ENCODE measurements at places on chromosomes 2 and 18.

- DNase-seq = no peak
These were observed 79.1 kb downstream of the FIGN start for GRCh38 chr2:163656622-163657280.

- no peak for DNase-seq
These were observed 200.4 kb downstream of the MEMO1 start for GRCh38 chr2:31810200-31810917.

- peak; percentile 33 for DNase-seq
These were observed 597 bp upstream of the TEKT4 start for GRCh38 chr2:94870440-94871225.

- no peak for DNase-seq
These were observed 52.6 kb downstream of the ACKR3 start for GRCh38 chr2:236622201-236622600.

GRCh38 chr18:60247103-60247502 is 125.5 kb downstream of the MC4R start:
- DNase-seq = no peak

DNA sequence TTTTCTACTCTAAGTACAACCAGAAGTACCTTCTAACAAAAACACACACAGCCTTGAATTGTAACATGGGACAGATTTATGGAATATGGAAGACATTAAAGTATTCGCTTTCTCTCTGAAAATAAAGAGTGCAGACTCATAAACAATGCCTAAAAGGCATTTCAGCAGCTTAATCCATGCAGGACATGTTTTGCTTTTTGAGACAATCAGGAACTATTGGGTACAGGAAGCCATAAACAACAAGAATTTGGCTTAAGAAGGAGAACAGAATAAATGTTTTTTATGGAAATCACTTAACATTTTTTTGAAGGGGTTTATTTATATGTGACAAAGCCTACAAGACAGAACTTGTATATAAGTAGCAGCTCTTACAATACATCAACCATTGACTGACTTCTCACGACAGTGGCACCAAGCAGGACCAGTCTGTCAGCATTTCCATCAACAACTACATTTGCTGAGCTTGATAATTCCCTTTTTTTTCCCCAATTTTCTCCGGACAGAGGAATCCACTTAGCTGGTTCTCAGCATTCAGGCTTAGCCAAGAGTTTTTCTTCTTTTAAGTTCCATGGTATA is 140.1 kb downstream of the EXOC6B start:
- DNase-seq = no peak

GRCh38 chr2:189305291-189305943 is 125.9 kb upstream of the COL5A2 start:
- no peak for DNase-seq

DNA sequence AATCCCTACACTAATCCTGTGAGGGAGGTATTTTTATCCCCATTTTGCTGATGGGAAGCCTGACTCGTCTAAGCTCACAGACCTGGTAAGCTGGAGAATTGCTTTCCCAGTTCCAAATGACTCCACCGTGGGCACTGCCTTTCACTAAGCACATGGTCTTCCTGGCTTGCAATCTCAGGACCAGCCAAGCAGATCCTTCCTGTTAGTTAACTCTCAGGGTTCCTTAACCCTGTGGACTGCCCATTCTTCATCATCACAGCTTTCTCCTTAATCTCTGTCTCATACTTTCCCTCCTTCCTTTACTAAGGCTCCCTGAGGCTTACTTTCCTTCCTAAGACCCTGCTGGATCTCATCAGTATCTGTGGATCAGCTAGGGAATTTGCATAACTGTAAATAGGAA is 122.2 kb upstream of the ZEB2 start:
- no peak for DNase-seq

DNA sequence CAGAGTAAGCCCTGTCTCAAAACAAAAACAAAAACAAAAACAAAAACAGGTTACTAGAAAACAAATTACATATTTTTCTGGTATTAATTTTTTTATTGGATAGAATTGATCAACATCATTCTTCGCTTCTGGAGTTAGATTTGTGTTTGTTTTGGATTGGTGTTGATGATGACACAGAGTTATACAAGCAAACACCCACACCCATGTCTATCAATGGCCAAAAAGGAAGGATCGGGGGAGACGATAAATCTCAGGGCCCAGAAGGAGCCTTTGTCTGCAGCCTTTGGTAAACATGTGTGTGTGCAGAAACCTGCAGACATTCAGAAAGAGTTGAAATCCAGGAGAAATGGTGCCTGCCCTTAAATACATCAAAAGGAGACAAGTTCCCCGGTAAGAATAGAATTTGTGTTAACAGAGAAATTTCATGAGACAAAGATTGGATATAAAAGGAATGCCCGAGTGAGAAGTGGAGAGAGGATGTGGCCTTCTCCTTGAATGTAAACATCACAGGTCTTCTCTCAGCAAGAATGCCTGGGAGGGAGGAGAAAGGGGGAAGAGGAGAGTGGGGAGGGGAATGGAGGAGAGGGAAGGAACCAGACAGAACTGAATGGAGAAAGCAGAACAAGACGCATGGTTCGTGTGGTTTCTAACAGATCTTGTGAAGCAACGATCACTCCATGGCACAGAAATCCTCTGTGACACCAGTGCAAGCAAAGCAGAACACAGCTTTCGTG is 40.4 kb upstream of the TMEM178A start:
- no peak for DNase-seq

GRCh38 chr2:62931536-62931935 is 119.1 kb upstream of the OTX1 start:
- no peak for DNase-seq

DNA sequence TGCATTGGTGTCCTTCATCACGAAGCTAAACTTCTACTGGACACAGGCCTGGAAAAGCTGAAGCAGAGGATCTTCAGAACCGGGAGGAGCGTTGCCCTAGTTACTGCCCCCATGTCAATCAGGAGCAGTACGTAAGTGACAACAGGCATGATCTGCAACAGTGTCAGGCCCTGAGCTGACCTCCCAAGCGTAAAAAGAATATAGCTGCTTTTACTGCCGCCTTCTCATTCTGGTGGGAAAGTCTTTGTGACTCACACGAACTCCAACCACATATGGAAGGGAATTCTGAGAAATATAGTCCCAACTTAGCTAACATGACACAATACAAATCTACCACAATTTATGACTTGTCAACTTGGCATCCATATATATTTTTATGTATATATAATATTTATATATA is 1007.7 kb upstream of the CDH2 start:
- DNase-seq = no peak

DNA sequence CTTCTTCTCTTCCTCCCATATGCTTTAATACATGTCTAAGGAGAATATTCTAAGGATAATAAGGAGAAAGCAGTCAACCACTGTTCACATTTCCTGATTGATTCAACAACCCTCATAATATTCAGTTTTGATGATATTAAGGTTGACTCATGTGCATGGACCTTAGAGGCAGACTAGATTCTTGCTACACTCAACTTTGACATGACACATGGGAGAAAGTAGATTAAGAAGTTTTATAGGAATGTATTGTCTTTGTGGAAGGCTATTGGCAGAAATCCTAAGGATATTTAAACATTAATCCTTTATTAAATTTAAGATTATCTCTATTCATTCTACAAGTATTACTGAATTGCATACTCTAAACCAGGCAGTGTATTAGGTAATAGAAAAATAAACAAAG is 309.1 kb upstream of the CYRIA start:
- no peak for DNase-seq

- no peak for DNase-seq
These were observed 55.5 kb downstream of the ARHGAP28 start for GRCh38 chr18:6785001-6785400.

GRCh38 chr2:145596416-145596815 is 1076.5 kb upstream of the ZEB2 start:
- DNase-seq = no peak

DNA sequence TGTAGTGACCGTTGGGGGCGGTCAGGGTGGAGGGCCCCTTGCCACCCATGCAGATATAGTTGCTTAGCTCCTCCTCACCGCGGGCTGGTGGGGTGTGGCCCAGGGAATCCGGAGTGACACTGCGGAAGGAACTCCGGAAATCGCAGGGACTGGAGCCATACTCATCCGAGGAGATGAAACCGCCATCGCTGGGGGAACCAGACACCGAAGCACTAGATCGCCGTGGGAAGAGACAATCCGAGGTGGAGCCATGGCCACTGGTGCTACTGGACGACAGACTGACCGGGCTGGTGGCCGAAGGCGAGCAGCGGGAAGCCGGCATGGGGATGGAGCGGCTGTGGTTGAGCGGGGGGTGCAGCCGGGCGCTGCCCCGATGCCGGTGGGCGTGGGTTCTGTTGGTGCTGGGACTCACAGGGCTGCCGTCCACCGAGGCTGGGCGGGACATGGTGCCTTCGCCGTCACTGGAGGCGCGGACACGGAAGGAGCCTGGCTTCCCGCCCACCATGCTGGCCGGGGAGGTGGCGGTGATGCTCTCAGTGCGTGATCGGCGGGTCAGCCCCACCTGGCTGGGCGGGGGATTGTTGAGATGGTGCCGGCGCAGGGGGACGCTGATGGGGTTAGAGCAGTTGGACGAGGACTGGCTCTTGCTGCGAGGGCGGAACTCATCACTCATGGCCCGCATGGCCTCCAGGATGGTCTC is 2.2 kb downstream of the IRS1 start:
- DNase-seq = peak; percentile 59

DNA sequence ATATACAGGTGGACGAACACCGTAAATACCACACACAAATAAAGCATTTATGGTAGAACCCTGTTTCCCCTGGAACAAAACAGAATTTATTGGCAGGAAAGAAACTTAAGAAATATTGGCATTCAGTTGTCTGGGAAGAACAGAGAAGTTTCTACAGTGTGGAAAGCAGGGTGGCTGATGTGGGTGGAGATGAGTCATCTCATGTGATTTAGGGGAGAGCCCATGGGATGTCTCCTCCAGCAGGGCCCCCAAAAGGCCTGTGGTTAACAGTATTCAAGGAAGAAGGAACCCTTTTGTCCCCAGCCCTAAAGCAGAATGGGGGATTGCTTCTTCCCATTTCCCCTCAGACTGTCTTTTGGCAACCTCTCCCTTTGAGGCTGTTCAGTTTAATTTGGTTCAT is 24.2 kb downstream of the SIX3 start:
- DNase-seq = no peak

DNA sequence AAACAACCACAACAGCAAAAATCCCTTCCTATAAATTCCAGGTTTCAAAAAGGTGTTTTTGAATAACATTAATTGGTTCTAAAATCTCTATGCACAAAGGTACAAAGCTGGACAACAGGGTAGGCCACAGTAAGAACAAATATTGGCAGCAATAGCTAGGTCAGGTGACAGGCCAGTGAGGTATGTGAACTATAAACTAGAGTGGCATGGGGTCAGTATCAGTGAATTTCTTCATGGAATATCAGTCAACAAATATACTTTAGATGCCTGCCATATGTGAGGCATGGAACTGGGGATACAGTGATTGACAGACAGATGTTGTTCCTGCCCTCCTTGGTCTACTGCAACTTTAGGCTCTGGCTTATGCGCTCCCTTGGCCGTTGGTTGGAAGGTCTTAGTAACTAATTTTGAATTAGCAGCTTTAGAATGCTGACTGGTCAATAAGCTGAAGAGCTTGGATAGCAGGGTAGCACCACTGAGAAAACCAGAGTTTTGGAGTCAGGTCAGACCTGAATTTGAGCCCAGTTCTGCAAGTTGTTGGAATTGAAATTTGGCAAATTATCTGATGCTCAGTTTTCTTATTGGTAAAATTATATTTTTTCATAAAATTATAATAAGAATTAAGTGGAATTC is 2.3 kb upstream of the EPC2 start:
- no peak for DNase-seq

- no peak for DNase-seq
These were observed 34.8 kb upstream of the MGAT5 start for GRCh38 chr2:134218930-134219658.

- DNase-seq = no peak
These were observed 111.5 kb downstream of the MEP1B start for GRCh38 chr18:32301361-32301760.

DNA sequence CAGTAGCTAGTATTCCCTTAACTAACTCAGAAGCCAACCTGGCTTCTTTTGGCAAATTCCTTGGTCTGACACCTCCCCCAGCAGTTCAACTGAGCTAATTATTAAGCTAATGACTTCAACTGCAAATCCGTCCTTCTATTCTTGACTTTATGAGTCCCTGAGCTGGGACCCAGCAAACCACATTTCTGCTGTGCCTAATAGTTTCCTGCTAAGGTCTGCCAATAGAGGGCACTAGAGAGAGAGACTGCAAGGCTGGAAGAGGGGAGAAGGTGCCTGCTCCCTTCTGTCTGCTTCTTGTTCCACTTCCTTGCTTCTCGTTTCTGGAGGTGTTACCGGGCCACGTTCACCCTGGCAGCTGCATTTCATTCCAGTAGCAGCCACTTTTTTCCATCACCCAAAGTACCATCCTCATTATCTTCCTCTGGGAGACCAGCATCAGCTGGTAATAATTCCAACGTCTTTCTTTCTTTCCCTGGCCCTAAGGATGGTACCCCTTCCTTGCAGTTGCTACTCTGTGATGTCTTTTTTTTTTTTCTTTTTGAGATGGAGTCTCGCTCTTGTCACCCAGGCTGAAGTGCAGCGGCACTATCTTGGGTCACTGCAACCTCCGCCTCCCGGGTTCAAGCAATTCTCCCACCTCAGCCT is 352.0 kb downstream of the TNS1 start:
- DNase-seq = no peak

- DNase-seq = no peak
These were observed 184.2 kb upstream of the ZEB2 start for GRCh38 chr2:144703852-144704708.

DNA sequence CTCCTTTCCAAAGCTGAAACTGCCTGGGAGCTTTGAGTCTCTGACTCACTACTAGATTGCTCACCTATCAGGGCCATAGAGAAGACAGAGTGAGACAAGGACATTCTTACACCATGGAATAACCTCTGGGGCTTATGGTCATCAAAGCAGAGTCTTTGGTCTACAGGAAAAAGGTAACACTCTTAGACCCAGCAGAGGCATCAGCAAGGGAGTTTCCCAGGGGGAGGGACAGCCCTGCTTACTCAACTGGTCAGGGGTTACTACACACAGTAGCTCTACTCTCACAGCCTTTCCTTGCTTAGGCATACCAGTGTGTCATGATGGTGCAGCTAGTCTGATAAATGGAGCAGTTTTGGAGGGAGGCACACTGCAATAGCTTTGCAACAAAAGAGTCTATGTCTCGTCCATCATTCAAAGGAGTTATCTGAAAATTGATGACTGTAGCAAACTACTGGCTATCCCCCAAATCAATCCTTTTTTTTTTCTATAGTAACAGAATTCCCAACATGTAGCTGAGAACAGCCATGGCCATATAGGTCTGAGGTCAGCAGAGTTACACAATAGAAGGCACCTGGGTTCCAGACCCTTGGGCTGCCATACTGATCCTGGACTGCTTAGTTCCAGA is 22.4 kb upstream of the CD28 start:
- no peak for DNase-seq

Data from sciatic nerve (tissue), 2 donors.